ENCODE measurements at places on chromosomes 11 and 22.

- DNase-seq, result no peak
Measured at GRCh38 chr22:26574001-26574723, 15.8 kb downstream of the TPST2 start.

GRCh38 chr11:73258104-73259035 lies 13.8 kb upstream of the P2RY6 start:
- DNase-seq, result no peak

- DNase-seq, result no peak
Measured at GRCh38 chr11:27444801-27445215, 27.8 kb downstream of the LGR4 start.

DNA sequence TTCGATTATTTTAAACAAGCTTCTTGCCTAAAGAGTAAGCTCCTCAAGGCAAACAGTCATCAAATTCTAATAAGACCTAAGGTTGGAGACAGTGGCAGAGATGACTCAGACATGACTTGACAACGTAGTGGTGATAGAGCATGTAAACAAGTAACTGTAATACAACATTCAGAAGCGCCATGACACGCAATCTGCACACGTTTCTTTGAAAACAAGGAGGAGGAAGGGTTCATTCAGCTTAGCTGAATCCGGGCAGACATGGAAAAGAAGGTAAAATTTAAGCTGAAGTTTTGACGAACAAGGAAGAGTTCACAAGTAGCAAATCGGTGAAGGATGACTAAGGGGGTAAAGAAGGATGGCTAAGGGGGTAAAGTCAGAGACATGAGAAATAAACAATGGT lies 152.4 kb upstream of the ZC3H12C start:
- no peak for DNase-seq

GRCh38 chr11:72237112-72237931 lies 6.7 kb downstream of the PHOX2A start:
- DNase-seq, result no peak

DNA sequence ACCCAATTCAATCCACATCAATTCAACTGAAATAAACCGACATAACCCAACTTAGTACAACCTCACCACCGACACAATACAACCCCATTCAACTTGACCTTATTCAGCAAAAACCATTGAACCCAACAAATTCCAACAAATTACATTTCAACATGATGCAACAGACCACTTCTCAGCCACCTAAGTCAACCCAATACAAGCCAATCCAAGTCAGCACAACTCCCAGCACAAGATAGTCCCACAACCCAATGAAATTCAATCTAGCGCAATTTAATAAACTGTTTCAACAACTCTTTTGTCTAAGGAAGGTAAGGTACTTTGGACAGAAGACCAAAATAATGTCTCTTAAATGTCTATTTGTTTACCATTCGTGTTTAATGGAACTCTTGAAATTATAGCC lies 226.0 kb downstream of the MIAT start:
- no peak for DNase-seq

- DNase-seq, result peak; percentile 57
Measured at GRCh38 chr11:44950031-44950624, 555 bp downstream of the TP53I11 start.

- no peak for DNase-seq
Measured at GRCh38 chr22:29323641-29324040, 8.1 kb upstream of the RASL10A start.

DNA sequence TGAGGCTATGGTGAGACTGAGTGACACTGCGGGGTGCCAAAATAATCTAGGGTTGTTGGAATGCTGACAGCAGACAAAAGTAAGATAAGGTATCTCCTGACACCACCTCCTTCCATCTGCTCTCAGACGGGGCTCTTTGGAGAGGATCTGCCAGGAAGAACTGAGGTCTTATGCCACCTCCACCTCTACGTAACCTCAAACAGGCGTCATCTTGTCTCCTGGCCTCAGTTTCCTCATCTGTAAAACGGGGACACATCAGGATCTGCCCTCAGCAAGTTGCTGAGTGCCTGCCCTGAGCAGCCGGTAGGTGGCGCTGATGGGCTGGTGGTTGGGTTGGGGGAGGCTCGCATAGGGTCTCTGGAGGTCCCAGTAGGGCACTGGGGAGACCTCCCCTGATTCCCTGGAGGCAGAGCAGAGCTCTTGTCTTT lies 1.7 kb upstream of the MYEOV start:
- peak; percentile 67 for DNase-seq

- DNase-seq, result peak; percentile 67
Measured at GRCh38 chr22:43883012-43883661, 8.7 kb downstream of the PNPLA5 start.

DNA sequence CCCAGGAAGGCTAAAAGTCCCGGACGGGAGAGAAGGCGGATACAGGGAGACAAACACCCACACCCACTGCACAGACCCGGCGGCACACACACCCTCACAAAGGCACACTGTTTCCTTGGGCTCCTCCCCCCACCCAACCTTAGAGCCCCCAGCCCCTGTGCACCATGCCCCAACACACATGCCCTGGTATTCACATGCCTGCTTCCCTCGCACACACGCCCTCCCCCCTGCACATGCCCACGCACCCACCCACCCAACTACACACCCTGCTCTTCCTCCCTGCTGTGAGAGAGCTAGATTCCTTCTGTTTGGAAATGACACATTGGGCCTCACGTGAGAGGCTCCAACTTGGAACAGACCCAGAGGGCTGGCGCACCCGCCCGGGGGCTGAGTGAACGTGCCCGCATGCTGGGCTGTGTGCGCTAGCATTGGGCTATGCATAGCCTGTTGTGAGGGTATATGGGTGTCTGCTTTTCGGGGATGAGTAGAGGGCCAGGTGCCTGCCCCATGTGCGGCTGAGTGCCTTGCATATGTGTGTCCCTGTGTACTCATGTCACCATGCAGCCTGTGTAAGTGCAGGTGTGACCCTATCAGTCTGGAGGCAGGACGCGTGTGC lies 518 bp upstream of the CHRM1 start:
- no peak for DNase-seq

DNA sequence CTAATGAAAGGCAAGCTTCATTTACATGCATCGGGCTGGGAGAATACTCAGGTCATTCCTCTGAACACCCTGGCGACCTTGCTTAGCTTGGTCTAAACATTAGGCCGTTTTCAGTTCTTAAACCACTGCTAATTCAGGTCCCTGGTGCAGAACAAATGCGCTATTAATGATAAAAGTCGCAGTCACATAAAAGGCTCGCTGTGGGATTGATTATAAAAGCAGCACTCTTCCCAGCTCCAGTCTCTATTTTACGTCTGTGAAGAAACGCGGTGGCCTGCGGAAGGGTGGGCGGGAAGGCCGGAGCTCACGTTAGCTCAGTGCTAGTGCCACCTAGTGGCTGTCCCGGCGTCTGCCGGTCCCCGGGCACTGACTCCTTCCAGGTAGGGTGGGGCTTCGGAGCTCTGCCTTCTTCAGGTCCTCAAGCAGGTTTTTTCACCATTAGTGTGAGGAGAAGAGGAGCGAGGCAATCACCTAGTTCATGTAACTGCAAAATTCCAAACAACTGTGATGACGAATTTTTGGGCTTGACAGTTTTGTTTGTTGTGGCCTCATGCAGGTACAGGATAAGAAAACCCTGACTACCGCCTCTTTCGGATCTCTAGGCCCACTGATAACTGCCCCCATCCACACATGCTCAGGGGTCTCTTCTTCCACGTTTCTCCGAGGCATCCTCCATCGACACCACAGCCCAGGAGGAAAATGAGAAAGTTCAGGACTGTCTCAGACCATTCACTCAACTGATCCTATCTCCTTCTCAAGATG lies 66.5 kb upstream of the CLMP start:
- DNase-seq, result peak; percentile 81

DNA sequence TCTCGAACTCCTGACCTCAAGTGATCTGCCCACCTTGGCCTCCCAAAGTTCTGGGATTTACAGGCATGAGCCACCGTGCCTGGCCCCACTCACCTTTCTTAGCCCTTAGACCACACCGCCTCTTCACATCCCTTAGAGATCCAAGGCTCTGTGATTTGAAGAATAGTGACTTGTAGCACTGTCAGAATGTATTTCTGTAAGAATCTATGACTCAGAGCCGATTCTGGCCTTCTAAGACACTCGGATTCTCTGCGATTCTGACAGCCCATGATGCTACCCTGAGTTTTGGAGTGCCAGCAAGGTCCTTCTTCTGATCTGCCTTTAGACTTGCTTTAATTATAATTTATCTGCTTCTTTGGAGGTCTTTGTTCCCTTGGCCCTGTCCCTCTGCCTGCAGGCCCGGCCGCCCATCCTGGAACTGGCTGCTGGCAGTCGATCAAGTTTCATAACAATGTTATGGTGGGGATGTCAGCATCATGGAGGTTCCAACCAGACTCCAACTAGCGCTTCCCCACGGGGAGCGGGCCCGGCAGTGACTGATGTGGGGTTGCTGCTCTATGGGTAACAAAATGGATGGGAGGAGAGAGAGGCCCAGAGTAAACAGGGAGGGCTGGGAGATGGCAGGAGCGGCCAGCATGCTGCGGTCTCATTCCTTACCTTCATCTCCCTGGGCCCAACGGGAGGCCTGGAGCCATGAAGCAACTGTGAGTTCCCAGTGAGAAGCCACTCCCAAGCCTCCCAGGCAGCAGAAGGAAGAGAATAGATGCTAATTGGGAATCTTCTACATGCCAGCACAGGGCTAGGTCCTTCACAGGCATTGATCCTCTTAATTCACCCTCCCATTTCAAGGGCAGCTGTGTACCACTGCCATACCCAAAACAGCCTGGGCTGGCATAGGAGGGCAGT lies 55.7 kb upstream of the RASD2 start:
- DNase-seq, result no peak

DNA sequence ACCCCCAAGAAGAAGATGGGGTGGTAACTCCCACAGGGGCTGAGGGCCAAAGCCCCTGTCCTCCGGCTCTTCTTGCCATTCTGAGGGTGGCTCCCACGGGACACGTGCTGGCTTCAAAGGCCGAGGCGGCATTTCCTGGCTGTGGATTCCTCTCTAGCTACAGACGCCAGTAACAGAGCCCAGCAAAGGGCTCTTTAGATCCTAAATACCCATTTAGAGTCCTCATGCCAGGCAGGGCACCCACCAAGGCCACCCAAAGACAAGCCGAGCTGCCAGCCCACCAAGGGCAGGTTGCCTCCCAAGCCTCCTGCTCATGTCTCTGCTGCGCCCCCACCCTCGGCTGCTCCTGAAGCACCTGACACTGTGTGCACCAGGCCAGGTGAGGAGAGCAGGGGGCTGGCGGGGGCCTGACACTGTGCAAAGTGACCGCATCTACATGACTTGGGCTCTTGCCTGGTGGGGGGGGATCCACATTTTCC lies 5.7 kb downstream of the LRFN4 start:
- DNase-seq, result no peak

GRCh38 chr11:1259076-1259461 lies 36.2 kb downstream of the MUC5B start:
- DNase-seq, result no peak

DNA sequence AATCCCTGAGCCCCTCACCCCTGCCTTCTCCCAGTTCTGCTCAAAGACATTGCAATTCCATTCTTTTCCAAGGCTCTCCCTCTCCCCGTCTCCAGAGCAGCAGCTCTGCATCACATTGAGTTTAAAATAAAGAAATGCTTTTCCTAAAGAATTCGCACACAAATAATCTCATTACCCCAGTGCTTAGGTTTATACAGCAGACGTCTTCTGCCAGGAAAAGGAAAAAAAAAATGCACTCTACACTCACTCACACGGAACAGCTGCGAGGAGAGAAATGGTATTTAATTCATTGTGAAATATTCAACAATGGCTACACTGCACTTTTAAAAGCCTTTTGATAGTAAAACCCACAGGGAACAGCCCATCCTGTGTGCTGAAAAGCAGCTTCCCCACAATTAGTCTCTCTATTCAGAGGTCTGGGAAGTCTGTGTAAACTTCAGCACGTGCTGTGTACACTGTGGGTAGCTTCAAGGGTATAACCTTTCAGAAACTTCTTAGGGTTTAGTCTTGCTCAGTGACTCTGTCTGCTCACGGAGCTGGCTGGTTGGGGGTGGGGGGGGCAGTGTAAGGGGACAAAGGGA lies 42.8 kb downstream of the ETS1 start:
- no peak for DNase-seq

- peak; percentile 30 for DNase-seq
Measured at GRCh38 chr11:69240332-69241074, 53.5 kb upstream of the MYEOV start.

DNA sequence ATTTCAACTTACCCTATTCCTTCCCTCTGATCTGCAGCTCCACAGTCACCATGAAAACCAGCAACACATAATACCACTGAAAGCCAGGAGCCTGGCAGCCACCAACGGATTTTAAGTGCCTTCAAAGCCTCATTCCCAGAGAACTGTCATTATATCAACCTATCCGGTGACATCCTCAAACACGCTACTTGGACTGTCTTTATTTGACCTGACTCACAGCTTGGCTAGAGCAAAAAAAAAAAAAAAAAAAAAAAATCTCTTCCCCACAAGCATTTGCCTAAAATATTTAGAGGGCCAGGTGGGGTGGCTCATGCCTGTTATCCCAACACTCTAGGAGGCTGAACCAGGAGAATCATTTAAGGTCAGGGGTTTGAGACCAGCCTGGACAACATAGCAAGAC lies 32.4 kb upstream of the ARHGAP32 start:
- DNase-seq, result no peak

DNA sequence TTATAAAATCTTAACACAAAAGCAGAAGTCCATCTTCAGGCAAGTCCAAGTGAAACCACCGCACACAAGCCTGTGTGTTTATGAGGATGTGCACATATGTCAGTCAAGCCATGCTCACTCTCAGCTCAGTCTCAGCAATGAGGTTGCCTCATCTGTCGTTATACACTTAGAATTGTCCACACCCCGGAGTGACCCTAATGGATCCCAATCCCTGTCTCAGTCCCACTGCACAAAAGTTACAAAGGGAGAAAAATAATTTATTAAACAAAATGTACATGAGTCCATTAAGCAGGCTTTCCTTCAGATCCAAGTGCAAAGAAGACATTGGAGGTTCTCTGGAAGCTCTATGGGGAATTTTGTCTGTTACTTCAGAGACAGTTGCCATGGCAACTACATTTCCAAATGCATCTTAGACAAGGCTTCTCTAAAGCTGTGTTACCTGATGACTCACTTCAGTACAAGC lies 24.4 kb downstream of the OR8B12 start:
- no peak for DNase-seq

DNA sequence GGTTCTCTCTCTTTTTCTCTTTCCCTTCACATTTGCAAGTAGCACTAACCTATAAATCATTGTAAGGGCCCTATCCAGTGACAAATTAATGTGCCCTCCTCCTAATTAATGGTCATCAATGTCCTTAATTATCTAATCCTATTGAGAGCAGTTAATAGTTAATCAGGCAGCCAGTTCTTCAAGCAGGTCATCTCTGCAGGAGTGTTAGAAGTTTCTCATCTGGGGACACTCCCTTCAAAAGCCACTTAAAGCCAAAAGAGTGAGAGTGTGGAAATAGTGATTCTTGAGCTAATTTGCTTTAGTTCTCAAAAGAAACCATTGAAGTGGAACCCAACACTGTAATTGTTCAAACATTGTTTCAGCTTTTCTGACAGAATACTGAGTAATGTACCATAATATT lies 141.6 kb downstream of the ELP4 start:
- DNase-seq, result no peak
